ENCODE measurements at places on chromosomes 4 and X.

DNA sequence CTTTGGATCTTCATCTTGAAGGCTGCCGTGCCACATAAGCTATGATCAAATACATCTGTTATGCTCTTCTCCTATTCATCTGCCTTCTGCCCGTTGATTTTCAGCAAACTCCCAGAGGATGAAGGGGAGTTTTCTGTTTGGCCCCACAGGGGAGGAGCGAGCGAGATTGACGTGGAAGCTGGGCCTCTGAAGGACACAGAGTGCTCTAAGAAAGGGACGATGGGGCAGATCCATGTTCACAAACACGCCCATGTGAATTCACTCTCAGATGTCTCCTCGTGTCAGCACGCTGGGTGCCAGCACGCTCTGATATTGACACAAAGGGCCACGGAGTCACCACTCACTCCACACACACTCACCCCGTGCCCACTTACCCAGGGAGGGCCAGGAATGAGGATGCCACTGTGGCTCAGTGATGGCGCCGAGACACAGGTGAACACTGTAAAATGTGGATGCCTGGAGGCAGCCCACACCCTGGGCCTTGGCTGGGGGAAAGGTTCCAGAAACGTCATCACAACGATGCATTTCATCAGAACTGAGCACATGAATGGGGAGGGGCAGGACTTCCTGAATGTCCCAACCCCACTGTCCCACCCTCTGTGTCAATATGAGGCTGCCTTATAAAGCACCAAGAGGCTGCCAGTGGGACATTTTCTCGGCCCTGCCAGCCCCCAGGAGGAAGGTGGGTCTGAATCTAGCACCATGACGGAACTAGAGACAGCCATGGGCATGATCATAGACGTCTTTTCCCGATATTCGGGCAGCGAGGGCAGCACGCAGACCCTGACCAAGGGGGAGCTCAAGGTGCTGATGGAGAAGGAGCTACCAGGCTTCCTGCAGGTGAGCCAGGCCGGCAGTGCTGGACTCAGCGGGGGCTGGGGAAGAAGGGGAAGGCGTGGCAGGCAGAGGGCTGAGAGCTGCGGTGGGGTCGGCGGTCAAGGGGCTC is at the start of gene S100P:
S100P (plus strand) TSS at position 648 of the 946 bp plus-strand sequence; CDS start at position 703, 55 bp downstream.
- DNase-seq = no peak

GRCh38 chrX:22220941-22221340 is 51.8 kb upstream of the CBLL2 start:
- DNase-seq = no peak

DNA sequence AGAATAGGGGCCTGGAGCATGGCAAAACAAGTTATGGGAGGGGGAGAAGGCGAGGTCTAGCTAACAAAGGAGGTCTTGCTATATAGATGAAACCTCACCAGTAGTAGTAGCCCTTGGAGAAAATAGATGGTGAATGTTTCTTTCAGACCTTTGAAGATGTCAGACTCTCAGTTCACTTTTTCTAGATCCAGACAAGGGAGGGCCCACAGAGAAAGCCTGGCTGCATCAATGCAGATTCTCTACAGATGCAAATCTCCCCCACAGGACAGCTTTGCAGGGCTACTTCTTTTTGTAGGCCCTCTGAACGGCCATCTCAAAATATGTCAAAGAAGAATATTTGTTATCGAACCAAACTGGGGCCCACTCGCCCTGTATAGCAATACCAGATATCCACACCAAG is 159.7 kb downstream of the ANK2 start:
- DNase-seq = no peak

DNA sequence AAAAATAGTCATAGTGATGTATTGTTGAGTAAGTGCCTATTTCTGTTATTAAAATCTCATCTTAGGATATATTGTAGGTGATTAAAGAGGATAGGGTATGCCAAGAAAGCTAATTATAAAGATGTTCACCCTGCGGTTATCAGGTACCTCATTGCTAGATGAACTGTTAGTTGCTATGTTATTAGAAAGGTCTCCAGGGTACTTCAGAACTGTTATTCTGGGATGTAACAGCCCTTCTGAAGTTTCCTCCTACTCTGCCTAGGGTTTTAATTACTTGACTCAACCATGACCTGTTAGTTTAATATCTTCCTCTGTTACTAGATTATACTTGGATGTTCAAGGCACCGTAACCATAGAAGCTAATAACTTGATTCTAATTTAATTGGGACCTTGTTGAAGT is 15.4 kb downstream of the TMPRSS11E start:
- no peak for DNase-seq

DNA sequence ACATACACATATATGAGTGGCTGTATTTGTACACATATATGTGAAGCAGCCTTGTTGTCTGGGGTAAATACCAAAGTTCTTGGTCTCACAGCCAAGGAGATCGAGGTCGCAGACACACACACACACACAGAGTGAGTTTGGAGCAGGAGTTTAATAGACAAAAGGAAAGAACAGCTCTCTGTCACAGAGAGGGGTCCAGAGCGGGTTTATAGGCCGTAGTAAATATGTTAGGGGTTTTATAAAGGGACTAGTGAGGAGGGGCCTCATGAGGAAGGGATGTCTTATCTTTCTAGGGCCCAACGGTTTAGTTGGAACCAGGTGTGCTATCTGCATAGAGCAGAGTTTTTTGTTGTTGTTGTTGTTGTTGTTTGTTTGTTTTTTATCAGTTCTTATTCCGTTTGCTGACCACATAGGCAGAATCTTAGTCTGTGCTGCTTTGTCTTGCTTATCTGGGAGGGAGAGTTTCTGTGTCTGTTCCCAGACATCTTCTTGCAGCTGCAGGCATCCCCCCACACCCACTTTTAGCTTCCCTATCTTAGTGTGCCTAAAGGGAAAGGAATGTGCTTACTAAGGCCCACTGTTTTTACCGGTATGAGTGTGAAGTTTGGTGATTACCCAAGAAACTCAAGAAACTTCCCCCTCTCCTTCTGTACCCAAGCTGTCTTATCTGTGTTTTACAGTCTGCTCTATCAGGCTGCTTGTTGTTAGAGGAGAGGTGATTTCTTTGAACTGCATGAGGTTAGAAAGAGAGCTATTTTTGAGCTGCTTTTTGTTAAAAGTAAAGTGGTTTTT is 91.9 kb downstream of the TENT5D start:
- no peak for DNase-seq

GRCh38 chrX:151902813-151903591 is 9.7 kb upstream of the MAGEA4 start:
- DNase-seq = no peak

DNA sequence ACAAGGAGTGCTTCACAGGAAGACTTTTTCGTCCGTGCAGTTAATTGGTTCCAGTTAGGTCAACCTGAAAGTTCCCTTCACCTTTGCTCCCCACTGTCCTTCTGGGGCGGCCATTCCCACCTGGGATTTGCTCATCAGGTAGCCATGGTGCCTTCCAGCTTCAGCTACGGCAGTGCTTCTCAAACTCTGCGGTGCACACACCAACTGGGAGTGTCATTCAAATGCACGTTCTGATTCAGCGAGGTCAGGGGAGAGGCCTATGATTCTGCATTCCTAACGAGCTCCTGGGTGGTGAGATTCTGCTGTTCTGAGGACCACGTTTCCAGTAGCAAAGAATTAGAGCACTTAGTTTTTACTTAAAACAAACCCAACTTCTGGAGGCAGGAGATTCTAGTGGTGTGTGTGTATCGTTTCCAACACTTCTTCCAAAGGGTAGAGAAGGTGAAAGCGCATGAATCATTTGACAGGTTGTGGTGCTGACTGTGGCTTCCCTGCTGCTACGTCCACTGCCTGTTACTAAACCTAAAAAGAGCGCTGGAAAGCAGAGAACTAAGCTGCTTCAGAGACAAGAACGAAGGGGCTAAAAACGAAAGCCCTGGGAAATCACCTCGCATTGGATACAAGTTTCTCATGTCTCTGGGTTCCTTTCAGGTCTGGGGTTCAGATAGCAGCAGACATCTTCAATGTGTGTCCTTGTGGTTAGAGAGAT is 4.7 kb upstream of the HELT start:
- no peak for DNase-seq

- DNase-seq = no peak
Measured at GRCh38 chrX:145825896-145826295, 8.3 kb downstream of the SLITRK2 start.

GRCh38 chr4:123340381-123340701 is 56.3 kb upstream of the SPRY1 start:
- no peak for DNase-seq

DNA sequence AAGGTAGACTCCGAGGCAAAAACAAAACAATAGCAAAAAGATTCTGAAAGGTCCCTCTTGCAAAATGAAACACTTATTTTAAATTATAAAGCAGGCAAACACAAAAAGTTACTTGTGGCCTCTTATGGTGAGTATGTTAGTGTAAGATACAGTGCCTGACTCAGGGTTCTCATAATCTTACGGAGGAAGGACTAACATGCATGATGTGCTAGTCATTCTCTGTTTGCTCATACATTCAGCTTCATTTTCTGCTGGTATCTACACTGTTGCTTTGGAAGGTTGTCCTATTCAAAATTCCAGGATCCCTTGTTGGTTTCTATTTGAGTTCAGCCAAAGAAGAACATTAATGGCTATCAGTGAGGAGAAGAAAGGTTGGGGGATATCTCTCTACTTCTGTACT is 249.1 kb upstream of the FAM47A start:
- no peak for DNase-seq

DNA sequence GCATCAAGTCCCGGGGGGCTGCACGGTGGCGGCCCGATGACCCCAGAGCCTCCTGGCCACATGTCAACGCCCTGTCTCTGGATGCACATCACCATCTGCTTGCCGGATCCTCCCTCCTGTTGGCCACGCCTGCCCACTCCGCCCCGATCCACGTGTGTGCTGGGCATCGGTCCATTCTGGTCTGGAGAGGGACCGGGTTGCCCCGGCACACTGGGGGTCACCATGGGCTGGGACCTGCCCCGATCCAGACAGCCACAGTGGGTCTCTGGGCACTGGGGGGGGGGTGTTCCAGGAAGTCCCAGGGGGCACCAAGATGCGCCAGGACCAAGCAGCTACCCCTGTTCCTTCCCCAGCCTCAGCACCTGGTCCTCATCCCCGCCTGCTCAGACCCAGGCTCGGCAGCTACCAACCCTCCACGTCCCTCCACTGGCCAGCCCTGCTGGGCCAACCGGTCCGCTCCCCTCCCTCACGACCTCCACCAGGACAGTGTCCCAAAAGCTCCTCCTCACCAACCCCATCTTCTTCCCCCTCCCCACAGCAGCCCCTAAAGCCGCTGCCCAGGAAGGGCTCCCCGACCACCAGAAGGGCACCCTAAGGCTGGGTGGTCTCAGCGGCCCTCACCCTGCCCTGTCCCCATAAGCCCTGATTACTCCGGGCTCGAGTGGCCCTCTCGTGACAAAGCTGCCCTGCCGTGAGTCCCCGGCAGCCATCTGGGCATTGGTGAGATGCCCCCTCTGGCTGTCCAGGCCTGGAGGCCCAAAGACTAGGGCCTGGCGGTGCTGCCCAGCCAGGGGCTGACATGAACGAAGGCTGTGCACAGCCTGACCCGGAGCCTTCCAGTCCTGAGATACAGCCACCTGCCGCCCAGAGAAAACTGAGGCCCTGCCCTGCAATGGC is 4.6 kb downstream of the CTBP1 start:
- peak; percentile 28 for DNase-seq
